ENCODE measurements at places on chromosomes 13 and 19.

DNA sequence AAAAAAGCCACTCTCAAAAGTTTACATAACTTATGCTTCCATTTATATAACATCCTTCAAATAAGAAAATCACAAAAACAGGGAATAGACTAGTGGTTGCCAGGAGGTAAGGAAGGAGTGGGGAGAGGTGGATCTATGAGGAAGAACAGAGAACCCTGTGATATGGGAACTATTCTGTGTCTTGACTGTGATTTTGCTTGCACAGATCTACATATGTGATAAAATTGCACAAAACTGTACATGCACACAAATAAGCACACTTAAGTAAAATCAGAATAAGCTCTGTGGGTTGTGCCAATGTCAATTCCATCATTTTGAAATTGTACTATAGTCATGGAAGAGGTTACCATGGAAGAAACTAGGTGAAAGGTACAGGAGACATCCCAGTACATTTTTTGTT, 121.6 kb upstream of the SGCG start:
- no peak for DNase-seq

GRCh38 chr13:85314686-85315085, 484.5 kb downstream of the SLITRK6 start:
- peak; percentile 70 for DNase-seq

- peak; percentile 49 for DNase-seq
Observed at GRCh38 chr19:2059422-2060201, 8.6 kb upstream of the MKNK2 start.

DNA sequence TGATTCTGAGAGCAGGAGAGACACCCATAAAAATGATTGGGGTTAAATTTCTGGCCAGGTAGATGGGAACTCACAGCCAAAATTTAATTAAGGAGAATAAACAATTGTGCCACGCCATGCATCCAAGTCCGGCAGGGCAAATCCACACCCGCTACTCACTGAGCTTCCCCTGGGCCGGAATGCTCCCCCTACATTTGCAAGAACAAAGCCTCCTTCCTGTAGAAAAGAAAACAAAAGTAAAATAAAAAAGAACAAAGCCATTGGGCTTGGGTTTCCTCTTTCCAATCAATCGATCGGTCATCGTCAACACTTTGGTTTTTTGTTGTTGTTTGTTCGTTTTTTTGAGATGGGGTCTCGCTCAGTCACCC, 30.2 kb upstream of the TFDP1 start:
- no peak for DNase-seq

Measured in hippocampal formation (tissue), 2 donors.